CMK (cell line): ENCODE measurements at places on chromosomes 6 and 20.

- DNase-seq = no peak
Measured at GRCh38 chr6:151240036-151240685, 394 bp downstream of the AKAP12 start.

DNA sequence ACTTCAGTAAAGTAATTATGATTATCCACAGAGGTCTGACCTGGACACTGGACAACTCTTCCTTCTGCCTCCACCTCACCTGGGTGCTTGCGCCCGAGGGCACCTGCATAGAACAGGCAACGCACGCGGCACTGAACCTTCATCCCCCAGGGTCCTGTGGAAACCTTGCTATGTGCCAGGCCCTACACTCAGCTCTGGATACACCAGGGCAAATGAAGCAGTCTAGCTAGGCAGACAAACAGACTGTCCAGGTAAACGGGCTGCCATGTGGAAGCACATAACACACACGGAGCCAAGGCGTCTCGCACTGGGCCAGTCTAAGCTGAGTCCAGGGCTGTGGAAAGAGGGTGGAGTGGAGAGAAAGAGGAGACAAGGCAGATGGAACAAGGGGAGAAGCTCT lies 109.3 kb upstream of the AFDN start:
- DNase-seq = no peak

GRCh38 chr6:25279748-25280343 lies 672 bp downstream of the CARMIL1 start:
- DNase-seq = no peak

DNA sequence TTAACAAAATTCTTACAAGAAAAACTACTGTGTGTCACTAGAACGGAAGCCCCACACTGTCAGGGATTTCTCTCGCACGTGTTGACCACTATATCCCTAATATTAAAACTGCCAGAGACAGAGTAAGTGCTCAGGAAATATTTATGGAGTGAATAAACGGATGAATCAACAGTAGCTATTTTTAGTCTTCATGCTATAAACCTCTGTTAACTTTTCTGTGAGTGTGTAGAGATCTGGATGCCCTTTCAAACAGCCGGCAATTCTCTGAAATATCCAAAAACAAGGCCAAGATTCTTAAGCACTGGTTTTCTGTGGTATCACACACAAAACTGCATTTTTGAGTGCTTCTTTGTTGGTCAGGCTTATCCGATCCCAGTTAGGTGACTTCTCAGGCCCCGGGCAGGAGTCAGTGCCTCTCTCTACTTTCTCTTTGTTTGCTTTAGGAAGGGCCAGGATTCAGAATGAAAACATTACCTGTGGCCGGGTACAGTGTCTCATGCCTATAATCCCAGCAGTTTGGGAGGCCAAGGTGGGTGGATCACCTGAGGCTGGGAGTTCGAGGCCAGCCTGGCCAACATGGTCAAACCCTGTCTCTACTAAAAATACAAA lies 15.7 kb downstream of the ATP9A start:
- no peak for DNase-seq

- DNase-seq = no peak
Measured at GRCh38 chr20:22686097-22686496, 101.7 kb upstream of the FOXA2 start.

- no peak for DNase-seq
Measured at GRCh38 chr6:4446982-4447381, 311.6 kb upstream of the ECI2 start.

- DNase-seq = no peak
Measured at GRCh38 chr6:71887006-71887743, 825 bp downstream of the RIMS1 start.

GRCh38 chr20:37407019-37407566 lies 61.2 kb downstream of the SRC start:
- no peak for DNase-seq

DNA sequence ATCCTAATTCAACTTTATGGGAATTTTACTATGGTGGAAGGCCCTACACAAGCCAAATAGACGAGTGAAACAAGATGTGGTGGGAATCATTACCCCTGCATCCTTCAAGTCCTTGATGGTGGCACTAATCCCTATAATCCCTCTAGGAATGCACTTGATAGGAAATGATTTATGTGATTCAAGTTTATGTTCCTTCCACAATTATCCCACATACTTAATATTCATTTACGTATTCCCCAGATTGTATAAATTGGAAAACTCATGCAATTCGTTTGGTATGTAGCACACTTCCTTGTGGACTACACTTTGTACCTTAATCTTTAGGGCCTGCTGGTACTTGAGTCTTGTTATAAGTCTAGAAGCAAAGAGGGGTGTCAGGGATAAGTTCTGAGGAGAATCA lies 40.8 kb downstream of the PKIB start:
- DNase-seq = no peak

DNA sequence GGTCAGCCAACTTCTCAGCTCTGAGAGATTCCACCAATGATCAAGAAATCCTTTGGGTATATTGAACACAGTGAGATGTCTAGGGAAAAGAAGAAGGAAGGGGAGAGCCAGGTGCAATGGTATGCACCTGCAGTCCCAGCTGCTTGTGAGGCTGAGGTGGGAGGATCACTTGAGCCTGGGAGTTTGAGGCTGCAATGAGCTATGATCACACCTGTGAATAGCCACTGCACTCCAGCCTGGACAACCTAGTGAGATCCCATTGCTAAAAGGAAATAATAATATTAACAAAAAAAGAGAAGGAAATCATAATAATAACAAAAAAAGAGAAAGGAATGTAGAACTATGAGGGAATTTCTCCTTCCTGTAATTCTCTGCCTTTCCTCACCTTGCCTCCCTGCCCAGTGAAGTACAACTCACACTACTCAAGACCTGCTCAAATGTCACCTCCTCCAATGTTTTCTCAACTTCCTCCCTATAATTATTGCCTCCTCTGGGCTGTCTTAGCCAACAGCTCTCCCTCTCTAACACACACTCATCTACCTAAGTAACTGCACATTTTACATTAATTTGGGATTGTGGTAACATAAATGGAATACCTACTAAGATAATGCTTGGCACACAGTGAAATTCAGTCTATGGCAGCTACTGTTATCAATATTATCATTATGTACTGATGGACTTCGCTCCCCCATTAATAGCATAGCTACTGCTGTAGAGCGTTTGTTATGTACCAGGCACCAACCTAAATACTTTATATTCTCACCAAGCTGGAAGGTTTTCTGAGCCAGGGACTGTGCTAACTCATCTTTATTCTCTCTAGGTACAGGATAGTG lies 103.6 kb downstream of the KIF13A start:
- DNase-seq = no peak

DNA sequence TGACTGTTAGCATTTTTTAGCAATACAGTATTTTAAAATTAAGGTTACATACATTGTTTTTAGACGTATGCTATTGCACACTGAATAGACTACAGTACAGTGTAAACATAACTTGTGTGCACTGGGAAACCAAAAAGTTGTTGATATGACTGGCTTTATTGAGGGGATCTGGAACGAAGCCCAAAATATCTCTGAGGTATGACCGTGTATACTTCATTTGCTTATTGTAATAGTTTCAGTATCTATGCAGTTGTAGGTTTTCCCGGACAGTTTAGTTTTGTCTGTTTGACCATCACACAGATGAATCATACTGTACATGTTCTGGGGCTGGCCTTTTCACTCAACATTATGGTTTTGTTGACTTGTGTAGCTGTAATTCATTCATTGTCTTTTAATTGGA lies 6.9 kb upstream of the ZBTB12 start:
- DNase-seq = no peak

GRCh38 chr6:37535428-37535758 lies 35.7 kb upstream of the CCDC167 start:
- no peak for DNase-seq

- DNase-seq = no peak
Measured at GRCh38 chr20:46774943-46775560, 65.6 kb downstream of the SLC2A10 start.
